ENCODE measurements at places on chromosomes 1 and 21.

GRCh38 chr1:210686841-210687240, 358.1 kb downstream of the HHAT start:
- no peak for DNase-seq

DNA sequence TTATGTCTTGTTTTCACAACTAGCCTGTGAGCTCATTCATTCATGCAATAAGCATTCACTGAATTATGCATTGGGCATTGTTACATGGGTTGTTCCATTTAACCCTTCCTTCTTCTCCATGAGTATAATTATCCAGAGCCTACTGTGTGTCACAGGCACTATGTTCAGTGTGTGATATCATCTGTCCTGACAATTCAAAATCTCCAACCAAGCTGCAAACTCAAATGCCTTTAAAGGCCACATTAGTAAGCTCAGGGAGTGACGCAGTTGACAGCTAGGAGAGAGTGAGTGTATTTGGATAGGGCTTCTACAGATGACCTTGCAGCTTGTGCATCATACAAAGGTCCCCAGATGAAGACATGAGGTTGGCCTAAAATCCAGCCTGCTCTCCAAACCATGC, 289.5 kb downstream of the OMA1 start:
- no peak for DNase-seq

- no peak for DNase-seq
Observed at GRCh38 chr1:214709241-214709640, 106.2 kb downstream of the CENPF start.

GRCh38 chr1:109162626-109163025, 48.7 kb downstream of the ELAPOR1 start:
- no peak for DNase-seq

GRCh38 chr21:33019516-33019884, 6.2 kb upstream of the OLIG2 start:
- DNase-seq: no peak

DNA sequence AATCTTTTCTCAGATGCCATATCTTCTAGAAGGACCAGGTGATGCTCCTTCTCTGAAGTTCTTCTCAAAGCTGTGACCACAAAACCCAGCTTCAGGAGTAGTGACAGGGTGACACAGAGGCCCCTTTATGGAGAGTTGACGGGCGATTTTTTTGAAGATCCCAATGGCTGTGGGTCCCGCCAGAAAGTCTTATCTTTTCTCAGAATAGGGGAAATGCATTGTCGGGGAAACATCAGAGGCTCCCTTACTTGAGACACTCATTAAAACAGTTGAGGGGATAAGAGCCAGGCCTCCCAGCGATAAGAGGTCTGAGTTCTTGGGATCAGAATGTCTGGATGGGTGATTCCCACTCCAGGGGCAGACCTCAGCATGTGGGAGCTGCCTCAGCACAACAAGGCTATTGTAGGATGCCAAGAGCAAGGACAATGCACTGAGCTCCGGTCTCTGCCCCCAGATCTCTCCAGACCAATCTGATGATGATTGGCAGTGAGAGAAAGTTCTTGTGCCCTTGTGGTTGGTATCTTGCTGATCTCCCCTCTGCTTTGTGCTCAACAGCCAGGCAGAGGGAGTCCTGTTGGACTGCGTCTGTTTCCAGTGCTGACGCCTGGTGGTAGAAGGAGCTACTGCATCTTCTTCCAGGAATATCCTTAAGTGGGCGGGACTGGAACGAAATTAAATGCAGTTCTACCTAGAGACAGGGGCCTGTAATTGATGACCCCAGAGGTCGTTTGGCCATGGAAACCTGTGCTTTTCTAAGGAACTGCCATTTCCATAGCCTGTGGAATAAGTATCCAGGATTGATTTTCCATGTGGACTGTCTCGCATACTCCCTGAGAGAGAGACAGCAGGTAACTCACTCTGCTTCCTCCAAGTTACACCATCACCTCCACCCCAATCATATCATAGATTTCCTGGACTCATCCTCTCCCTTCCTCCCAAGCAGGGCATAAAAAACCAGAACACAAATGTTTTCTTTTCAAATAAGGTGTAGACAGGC, 6.8 kb upstream of the ACKR1 start:
- DNase-seq: peak; percentile 79

DNA sequence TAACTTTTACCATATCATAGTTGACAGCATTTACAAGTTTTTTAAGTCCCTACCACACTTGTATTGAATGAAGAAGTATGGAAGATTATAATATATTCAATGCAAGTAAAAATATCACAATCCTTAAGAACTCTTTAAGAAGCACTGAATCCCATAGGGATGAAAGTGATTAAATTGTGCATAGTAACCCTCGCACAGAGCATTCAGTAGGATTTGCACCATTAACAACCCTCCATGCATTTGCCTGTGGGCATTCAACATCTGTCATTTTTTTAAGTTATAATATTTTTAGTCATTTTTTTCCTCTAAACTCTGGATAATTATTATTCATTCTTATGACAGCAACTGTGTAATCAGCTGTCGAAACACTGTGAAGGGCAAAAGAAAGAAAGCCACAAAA, 10.1 kb downstream of the SELE start:
- DNase-seq: no peak

DNA sequence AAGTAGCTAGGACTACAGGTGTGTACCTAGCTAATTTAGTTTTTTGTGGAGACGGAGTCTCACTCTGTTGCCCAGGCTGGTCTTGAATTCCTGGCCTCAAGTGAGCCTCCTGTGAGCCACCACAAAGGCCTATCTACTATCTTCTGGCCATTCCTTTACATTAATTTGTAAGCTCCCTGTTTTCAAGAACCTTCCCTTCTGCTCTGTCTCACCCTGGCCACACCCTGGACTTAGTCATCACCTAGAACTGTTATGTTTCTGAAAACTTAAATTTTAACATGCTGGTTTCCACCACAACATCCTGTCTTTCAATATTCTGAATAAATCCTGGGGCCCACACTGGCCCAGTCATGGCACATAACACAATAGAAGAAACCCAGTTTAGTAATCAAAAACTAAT, 4.9 kb upstream of the B4GALT3 start:
- peak; percentile 77 for DNase-seq

DNA sequence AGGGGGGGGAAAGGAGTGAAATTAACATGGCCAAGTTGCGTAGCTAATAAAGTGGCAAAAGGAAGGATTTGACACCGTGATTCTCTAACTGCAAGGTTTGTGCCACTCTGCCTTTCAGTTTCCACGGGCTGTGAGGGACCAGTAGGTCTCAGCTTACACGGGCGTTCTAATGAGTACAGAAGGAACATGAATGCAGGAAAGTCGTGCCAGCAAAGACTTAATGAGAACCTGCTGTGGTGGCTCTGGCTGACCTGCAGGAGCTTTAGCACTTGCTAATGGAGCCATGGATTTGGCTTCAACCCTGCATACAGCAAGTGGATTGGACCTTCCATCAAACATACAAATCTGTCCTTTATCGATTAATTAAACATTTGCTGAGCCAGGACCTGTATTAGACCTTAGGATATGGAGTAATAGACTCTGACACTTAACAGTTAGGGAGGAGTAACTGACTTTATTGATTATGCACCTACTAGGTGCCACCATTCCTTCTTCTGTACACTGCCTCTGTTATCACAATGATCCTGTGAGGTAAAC, 15.1 kb upstream of the PITHD1 start:
- DNase-seq: no peak

DNA sequence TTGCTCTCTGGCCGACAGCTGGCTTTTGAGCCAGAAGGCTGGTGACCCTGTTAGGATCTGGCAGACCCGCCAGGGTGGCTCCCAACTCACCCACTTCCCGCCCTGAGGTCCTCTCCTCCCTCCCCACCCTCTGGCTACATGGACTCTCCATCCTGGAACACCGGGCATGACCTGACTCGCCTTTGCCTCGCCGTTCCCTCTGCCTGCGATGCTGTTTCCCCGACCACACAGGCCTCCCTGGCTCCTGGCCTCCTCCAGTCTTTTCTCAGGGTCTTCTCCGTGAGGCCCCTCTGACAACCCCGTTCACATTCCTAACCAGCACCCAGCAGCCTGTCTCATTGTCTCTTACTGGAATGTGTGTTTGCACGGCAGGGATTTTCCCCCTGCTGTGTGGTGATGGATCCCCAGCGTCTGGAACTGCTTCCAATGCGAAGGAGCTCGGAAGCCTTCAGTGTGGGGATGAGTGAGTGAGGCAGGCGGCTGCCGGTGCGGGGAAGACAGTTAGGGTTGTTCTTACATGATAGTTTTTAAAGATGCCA, 46.0 kb upstream of the POFUT2 start:
- no peak for DNase-seq

- DNase-seq: no peak
Observed at GRCh38 chr1:3850857-3851256, 6.2 kb downstream of the CEP104 start.

DNA sequence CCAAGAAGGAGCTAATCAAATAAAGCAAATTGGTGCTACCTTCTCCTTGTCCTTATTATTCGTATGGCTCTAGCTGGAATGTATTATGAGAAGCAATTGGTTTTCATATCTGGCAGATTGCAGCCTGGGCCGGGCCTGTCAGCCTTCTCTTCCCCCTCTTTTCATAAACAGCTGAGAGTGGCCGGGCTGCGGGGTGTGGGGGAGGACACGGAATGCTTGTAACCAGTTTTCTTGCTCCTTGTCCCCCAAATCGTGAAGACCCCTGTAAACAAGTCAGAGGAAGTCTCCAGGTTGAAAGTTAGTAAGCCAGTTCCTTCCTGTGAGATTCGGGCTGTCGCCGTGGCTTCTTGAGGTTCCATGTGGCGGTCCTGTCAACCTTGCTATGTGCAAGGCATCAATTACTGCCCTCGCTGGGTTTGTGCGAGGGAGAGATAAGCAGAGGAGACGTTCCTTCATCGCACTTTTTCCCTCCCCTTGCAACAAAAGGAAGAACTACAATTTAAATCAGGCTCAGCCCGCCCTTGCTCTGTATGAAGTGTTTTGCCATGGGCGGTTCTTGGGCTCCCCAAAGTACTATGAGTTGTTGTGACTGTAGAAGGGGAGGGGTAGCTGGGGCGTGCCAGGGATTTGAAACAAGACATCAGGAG, 450.7 kb downstream of the CAMTA1 start:
- no peak for DNase-seq

GRCh38 chr1:21337454-21337927, 47.2 kb upstream of the ECE1 start:
- DNase-seq: no peak

DNA sequence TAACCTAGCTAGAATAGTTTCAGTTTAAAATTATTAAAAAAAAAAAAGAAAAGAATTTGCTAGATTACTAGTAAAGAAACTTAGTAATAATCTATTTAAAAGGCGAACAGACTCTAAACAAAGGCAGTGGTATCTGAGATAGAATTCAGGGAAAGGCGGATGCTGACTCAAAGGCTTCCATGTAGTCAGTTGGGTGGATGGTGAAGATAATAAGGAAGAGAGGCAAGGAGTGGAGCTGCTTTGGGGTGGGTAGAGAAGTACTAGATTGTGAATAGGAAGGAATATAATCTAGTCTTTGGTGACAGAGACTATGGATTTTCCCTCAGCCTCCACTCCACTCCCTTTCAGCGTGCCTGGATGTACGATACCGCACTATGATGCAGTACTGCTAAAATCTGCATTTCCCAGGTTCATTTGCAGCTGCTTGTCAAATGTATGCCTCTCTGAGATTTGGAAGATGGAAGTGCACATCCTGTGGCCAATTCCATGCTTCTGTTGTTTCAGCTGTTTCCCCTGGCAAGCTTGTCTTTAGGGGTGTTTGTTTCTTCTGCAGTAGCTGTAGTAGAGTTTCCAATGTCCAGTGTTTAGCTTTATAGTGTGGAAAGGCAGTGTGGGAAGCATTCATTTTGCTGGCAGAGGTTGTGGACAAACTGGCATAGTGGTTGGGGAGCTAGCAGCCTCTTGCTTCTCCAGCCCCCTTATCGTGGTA, 184.6 kb upstream of the NRIP1 start:
- DNase-seq: no peak

DNA sequence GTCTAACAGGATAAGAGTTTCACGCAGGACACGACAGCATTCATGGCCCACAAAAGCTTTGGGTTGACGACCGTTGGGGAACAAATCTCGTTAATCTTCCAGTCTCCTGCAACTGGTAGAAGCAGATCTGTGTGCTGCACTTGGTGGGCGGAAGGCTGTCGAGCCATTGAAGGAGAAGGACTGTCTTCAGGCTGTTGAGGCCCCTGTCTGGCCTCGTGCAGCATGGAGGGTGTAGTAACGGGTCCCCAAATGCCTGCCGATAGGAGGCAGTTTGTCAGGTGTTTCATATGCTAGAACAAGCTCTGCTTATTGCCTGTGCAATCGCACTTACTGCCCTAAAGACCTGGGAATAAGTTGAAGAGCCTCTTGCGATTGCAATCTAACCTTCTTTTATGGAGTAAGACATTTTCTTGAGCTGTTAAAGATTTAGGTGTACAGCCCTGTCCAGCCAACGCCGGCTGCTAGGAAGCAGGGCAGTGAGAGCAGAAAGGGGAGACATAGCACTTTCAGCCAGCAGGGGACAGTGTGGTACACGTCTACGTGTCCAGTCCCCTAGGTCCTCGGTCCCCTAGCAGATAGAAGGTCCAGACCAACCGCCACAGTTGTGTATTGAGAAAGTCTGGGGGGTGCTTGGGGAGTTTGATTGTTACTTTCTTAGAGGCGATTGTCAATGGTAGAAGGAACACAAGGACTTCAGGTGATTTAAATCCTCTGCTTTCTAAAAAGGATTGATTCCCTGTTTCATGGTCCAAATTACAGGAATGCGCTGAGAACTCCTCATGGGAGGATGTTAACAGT, 102.3 kb upstream of the TMPRSS2 start:
- peak; percentile 51 for DNase-seq

- DNase-seq: peak; percentile 43
Observed at GRCh38 chr1:23742670-23743286, 493 bp upstream of the ELOA start.

DNA sequence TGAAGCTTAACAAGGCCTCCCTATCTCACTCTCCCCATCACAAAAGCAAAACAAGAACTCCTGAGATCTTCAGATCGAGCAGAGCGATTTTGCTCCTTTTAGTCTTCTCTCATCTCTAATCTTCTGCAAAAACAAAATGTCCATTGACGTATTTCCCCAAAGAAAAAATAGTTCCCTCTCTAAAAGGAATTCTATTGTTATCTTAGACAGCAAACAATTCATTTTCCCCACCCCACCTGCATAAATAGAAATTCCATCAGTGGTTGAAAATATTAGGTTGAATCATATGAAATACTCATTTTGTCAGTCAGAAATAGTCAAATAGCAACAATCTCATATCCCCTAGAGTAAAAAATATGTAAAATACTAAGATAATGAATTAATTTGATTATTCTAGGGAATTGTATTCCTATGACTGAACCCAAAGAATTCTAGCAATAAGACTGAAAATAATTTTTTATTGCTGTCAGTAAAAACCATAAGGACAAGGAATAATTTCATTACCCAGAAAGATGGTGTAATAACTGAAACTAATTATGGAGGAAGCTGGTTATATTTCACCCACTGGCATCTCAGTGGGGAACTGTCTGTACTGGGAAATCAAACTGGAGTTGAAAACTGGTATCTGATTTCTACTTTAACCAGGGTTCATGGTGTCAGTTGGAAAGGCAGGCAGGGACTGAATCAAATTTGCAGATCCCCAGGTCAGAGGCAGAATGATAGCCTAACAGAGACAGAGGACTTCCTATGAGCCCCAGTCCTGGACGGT, 51.3 kb downstream of the RHOU start:
- DNase-seq: no peak

Measured in activated CD4-positive, alpha-beta T cell treated with anti-CD3 and anti-CD28 coated beads for 48 hours (primary cell).